GM20000 (cell line): ENCODE measurements at places on chromosomes 1 and 21.

- DNase-seq = no peak
Observed at GRCh38 chr1:101203820-101204540, 32.8 kb upstream of the S1PR1 start.

DNA sequence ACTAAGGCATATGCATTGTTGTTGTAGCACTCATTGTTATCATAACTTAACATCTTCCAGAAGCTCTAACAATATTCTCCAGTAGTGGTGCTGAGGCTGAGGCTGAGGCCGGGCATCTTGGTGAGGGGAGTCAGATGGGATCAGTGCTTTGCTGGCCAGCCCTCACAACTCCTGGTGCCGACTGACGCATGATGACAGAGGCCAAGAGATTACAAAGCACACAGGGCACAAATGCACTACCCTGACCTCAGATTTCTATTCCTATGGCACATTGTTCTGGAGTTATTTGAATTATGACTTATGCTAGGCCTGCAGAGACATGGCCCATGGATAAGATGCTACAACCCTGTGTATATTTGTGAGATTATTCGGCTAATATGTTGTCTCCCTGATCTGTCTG is 8.3 kb upstream of the IGSF5 start:
- no peak for DNase-seq

DNA sequence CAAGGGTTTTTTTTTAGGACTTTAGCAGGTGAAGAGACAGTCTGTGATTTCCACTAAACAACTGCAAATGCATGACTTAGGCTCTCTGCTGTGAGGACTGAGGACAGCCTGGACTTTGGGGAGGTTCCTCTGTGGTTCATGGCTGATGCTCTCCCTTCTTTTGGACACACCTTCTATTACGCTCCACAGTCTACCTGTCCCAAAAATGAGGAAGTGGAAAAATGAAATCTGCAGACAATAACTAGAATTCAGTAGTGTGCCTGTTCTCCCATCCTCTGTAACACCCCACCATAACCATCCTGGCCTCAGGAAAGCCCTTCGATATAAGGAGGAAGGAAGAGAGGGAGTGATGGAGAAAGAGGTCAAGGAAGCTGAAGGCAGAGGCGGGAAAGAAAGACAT is 68.7 kb downstream of the NTPCR start:
- no peak for DNase-seq

- DNase-seq = no peak
Observed at GRCh38 chr21:44574457-44575306, 1.2 kb downstream of the KRTAP10-4 start.

DNA sequence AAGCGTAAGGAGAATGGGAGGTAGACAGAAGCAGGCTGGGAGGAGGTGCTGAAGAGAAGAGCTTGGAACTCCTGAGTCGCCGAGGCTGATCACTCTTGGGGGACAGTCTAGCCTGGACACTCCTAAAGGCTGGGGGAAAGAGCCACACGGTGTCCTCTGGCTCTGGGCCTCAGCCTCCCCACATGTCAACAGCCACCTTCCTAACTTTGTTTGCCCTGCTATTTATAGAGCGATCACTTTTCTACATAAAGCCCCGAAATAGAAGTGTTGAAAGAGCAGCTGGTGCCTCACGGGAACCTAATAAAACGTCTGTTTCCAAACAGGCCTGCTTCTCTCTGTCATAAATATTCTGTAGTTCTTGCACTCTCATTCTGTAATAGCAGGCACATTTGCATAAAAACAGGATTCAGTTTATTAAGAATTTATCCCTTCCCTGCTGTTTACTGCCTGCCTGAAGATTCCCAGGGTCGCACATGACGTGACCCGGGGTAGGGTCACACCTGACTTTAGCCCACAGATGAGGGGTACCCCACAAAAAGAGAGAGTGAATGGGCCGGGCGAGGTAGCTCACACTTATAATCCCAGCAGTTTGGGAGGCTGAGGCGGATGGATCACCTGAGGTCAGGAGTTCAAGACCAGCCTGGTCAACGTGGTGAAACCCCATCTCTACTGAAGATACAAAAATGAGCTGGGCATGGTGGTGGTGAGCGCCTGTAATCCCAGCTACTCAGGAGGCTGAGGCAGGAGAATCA is 212.5 kb downstream of the TOMM20 start:
- DNase-seq = no peak

DNA sequence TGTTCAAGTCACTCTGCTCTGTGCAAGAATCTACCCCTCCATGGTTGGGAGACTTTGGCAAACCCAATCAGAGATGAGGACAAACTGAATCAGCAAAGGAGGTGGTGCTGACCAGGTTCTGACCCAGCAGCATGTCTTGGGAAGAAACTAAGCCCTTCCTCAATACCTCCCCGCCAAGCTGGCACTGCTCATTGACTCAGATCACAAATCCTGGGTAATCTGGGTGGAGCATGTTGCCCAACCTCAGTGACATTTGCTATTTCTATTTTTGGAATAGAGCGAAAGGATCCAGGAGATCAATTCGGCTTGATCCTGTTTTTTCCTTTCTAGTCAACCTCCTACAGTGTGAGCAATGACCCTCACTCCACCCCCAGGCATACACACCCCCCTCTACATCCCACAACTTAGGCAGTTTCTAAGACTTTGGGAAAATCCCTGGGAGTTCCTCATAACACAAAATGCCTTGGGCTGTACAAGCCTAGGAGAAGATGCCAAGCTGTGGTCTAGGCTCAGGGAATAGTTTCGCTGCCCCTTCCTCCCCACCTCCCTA is 166.8 kb upstream of the KCNJ6 start:
- no peak for DNase-seq
